ENCODE measurements at places on chromosomes 1 and 21.

DNA sequence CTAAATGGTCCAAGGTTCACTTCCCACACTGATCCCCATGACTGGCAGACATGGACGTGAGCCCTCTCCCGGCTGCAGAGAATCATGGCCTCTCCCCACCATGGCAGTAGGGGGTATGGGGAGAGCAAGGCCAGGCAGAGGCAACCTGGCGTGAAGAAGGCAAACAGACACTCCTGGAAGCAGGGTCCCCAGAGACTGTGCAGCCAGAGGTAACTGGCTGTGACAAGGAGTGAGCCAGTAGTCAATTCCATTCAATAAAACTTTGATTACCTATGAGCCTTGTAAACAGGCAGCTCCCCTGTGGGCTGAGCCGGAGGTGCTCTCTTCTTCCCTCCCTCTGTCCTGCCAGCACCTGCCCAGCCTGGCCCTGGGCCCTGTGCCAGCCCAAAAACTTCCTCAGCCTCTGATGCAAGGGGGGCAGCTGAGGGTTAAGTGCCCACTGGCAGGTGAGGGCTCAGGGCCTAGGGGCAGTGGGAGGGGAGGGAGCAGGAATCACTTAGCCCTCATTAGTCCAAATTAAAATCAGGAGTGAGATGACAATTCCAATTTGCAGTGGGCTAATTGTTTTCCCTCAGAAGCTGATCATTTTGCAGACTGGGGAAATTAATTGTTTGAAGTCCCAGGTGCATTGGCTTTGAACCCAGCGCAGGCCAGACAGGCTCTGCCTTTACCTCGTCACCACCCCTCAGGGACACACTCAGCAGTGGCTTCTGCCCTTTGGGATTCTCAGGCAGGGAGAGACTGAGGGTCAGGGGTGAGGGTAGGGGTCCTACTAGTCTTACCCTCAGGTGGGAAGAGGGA lies 35.6 kb downstream of the LRRN2 start:
- no peak for DNase-seq

GRCh38 chr1:227948493-227949260 lies 945 bp upstream of the WNT9A start:
- DNase-seq = no peak

GRCh38 chr1:193749868-193750267 lies 563.5 kb upstream of the B3GALT2 start:
- DNase-seq = no peak

DNA sequence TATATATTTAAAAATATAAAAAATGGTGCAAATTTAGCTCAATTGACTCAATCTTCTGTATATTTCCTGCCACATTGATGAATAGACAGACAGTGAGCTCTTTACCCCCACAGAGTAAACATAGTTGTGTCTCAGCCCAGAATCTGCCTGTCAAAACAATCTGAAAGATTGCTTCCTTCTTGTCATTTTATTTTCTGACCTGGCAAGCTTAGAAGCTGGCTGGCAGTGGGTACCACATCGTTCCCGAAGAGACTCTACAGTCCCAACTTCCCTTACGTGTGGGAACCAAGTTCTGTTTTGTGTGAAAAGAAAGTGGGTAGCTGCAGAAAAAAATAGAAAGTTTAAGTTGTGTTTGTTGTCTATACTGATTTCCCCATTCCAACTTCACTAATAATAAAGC lies 629.3 kb upstream of the NEGR1 start:
- DNase-seq = no peak

DNA sequence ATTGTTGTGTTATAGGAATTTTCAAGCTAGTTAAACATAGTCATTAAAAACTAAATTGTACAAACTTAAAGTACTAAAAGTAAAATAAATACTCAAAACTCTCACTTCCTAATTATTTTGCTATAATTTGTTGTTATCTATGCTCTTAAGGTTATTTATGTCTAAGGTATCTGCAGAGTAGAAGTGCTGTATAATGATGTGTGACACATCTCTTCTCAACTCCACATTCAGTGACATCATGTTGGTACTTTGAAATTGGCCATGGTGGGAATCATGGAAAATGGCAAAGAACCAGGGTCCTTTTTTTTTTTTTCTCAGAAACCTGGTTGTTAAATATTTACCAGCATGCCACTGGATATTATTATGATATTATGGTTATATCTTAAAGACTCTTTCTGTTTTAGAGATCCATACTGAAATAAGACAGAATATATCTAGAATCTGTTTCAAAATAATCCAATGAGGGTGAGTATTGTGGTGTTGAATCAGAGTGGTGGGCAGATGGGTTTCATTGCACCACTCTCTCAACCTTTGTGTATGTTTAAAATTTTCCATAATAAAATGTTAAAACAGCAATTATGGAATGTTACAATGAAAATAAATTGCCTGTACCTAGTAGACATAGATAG lies 22.4 kb downstream of the LRRC8B start:
- no peak for DNase-seq

- no peak for DNase-seq
Observed at GRCh38 chr1:58773406-58773840, 10.4 kb downstream of the JUN start.

- peak; percentile 48 for DNase-seq
Observed at GRCh38 chr1:84122780-84123382, 21.2 kb upstream of the PRKACB start.

DNA sequence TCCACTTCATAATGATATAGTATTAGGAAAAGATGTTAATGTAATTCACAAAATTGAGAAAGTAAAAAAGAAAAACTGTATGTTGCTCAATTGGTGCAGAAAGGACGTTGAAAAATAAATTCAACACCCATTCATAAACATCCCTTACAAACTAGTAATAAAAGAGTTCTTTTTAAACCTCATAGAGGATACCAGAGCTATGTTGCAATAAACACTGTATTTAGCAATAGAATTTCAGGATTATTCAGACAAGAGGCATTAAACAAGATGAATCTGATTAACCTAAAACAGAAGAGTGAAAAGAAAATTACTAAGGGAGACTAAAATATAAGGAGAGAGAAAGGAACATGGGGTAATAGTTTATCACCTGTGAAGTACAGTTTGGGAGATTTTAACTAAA lies 154.8 kb downstream of the NTPCR start:
- no peak for DNase-seq

DNA sequence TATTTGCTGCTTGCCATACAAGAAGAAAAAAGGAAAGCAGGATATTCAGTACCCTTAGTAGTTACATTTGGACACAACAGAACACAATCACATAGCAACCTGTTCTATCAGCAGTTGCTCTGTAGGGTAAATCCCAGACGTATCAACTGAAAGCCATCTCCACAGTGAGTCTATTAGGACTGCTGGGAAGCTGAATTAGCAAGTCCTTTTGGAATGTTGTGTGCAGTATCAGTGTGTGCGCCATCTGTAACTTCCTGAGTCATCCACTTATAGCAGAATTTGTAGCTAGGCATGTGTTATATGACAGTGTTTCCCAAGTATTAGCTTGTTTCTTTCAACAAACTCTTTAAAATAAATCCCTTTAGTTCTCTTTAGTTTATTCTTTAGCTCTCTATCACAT lies 21.3 kb downstream of the CCDC30 start:
- no peak for DNase-seq

- DNase-seq = no peak
Observed at GRCh38 chr1:172630868-172631267, 28.0 kb upstream of the FASLG start.

- no peak for DNase-seq
Observed at GRCh38 chr1:10724052-10724494, 72.4 kb downstream of the CASZ1 start.

- DNase-seq = peak; percentile 51
Observed at GRCh38 chr1:60969971-60970509, 112.3 kb upstream of the NFIA start.

All from hematopoietic multipotent progenitor cell treated with erythropoietin and hydrocortisone succinate and interleukin-3 and kit ligand, for 15 days (in vitro differentiated cells).